ENCODE measurements at places on chromosomes 6 and 20.

- no peak for DNase-seq
Measured at GRCh38 chr6:128167552-128167951, 266.7 kb upstream of the THEMIS start.

DNA sequence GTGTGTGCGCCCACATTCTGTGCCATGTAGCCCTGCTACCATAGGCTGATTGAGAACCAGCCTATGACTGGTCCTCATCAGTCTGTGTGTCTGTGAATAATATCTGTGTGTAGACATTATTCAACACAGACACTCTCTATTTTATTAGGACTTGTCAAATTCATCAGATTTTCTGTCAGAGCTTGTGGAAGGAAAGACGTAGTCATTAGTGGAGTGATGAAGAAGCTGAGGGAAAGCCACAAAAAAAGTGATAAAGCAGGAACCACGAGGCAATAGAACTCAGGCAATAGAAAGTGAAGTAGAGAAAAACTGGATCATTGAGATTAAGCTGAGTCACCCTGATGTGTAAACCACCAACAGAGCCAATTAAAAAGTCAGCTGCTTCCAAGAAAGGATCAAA, 122.2 kb upstream of the MARCKS start:
- peak; percentile 1 for DNase-seq

GRCh38 chr20:31708736-31709534, 13.7 kb downstream of the BCL2L1 start:
- no peak for DNase-seq

DNA sequence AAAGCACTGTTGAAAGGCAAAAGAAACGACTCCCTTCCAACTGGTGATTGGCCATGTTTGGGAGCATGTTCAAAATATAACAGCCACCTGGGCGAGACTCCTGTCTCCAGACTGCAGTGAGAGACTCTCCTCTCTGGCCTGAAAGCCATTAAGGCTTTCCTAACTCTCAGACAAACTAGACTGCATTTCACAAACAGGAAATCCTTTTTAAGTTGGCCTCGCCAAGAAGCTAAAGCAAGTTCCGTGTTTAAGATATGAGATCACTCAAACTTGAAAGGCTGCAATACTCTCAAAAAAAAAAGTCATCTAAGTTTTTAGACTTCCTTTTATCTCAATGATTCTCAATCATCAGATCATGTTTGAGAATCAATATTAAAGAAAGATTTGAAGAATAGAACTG, 117.0 kb downstream of the TFAP2A start:
- no peak for DNase-seq

- no peak for DNase-seq
Measured at GRCh38 chr20:63402181-63402859, 41.2 kb upstream of the CHRNA4 start.

DNA sequence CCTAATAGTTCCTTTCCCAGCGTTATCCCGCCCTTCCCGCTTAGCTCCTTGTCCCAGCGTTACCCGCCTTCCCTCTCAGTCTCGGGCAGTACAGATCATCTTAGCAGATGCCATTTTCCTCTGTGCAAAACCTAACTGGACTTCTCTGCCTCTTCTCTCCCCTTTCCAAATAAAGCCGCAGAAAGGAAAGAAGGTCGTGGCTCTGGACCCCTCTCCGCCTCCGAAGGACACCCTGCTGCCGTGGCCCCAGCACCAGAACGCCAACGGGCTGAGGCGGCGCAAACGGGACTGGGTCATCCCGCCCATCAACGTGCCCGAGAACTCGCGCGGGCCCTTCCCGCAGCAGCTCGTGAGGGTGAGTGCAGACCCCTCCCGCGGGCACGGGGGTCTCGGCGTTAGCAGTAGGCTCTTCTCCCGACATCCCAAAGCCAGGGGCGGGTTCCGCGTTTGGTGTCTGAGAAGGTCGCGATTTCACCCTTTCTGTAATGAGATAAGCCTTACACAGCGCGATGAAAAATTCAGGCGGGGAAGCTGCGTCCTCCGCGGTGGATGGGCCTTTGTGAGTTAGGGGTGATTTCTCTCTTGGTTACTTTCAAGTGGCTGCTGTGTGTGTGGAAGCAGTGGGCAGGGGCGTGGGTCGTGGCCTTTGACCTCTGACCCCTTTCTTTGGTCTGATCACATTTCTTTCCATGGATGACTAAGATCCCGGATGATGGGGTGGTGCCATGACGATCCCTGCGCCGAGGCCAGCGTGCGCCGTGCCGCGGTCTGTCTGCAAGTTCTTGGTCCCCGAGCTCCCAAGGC, 292.7 kb downstream of the TAF4 start:
- DNase-seq: no peak

GRCh38 chr6:142945446-142946180, 637 bp upstream of the HIVEP2 start:
- peak; percentile 39 for DNase-seq

DNA sequence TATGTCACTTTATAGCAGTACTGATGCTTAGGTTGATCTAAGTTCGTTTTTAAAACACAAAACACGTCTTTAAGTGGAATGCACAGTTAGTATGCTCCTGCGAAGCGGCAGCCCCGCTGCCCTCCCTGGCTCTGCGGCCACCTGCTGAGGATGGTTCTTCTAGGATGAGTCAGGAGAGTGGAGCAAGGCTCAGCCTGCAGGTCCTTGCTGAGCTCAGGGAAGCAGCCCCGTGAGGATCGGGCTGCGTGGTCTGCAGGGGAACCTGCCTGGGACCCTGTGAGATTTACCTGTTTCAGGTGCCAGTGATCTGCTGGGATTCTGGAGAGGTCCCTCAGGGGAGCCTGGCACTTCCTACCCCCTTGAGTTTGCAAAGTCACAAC, 57.5 kb downstream of the SYNJ2 start:
- no peak for DNase-seq

DNA sequence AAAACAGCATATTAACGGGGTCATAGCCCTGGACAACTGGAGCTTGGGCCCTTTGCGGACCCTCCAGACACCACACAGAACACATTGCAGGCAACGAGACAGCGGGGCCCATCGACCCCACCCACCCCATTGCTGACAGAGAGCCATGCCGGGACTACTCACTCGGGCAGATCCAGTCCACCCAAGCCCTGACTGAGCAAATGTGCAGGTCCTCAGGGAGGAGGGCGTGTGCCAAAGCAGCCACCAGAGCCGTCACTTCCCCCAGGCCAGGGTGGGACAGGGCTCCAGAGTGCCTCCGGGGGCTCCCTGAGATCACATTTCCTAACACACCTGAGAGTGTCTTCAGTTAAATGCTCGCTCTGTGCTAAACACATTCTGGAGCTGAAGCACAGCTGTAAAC, 114.9 kb downstream of the CDH4 start:
- DNase-seq: no peak

GRCh38 chr6:20840675-20841074, 306.4 kb downstream of the CDKAL1 start:
- peak; percentile 12 for DNase-seq

DNA sequence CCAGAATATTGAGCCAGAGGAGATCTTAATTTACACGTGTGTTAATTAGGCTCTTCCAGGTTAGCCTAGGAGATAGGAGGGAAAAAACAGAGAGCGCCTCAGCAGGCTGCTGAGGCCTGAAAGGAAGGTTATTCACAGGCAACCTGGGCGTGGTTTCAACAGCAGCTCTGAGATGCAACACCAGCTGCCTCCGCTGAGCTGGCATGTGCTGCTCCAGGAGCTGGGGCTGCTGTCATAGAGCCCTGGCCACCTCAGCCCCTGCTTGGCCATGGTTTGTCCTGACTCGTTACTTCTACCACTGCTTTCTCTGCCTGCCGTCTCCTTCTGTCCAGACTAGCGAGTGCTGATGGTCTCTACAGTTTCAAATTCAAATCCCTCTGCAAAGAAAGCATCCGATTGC, 32.4 kb upstream of the RPP40 start:
- DNase-seq: no peak

DNA sequence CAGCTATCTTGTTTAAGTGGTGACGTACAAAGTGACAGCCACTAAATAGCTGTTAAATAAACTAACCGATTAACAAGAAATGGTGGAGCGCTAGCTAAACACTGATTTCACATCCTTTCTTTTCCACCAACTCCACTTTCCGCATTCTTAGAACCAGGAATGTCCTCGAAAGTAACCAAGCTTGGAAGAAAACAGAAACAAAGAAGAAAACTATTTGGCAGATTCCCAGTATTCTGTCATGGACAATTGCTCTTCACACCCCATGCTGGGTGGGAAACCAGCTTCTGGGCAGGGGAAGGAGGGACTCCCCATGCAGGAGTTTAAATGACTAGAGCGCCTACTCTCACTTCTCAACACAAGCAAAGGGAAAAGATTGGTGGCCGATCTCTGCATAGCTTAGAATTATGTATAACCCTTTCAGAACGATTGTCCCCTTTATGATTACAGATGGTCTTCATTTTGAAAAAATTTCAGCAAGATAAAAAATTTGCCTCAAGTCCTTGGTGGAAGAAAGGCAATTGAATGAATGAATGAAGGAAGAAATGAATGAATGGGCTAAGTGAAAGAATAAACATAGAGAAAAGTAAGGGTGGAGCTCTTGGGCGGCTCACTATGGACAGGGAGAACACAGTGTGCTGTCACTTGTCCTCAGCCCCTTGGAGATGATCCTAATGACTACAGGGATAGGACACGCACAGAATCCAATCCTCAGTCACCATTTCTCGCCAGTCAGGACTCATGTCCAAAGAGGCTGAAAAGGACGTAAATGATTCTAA, 148.7 kb upstream of the NEDD9 start:
- DNase-seq: no peak

- no peak for DNase-seq
Measured at GRCh38 chr6:75206576-75207342, 906 bp upstream of the COL12A1 start.

DNA sequence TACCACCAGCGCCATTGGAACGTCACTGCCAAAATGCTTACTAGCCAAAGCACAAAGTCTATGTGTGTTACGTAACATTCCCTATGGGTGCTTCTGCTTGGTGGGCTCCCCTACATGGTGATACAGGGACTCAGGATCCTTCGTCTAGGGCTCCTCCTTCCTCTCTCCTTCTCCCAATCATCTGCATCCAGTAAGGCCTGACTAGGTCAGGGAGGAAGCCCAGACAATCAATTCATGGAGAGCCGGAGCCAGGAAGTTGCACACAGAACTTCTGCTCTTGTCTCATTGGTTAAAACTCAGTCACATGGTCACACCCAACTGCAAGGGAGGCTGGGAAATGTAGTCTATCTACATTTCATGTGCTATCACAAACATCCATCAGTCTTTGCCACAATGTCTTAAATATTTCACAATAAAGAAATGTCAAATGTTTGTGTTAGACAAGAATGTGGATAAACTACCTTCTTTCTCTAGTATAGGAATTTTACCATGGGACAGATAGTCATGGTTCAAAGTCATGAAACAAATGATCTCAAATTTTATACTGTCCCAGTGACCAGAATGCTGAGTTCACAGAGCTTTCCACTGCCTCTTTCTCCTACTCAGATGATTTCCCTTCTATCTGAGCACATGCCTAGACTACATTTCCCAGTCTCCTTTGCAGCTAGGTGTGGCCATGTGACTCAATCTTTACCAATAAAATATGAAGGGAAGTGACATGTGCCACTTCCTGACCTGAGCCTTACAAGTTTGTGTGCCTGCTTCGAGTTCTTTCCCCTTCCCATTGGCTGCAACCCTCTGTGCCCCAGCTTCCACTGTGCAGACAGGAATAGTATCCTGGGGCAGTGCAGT, 9.3 kb upstream of the KCNK15 start:
- peak; percentile 67 for DNase-seq

- DNase-seq: no peak
Measured at GRCh38 chr6:25010176-25010575, 74.4 kb upstream of the RIPOR2 start.

DNA sequence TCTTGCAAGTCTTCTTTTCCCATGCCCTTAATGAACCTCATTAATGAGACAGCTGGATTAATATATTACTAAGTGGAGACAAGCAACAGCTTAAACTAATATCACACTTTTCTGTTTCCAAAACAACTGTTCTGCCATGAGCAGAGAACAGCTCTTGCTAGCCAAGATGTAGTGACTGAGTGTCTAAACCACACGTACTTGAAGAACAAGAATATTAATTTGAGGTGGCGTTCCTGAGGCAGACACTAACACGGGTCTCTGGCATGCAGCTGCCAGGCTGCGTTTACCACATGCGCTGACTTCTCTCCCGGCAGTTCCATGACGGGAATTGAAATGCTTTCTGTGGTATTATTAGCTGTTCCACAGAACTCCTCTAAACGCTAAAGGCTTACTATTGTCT, 80.6 kb downstream of the FNDC1 start:
- no peak for DNase-seq

DNA sequence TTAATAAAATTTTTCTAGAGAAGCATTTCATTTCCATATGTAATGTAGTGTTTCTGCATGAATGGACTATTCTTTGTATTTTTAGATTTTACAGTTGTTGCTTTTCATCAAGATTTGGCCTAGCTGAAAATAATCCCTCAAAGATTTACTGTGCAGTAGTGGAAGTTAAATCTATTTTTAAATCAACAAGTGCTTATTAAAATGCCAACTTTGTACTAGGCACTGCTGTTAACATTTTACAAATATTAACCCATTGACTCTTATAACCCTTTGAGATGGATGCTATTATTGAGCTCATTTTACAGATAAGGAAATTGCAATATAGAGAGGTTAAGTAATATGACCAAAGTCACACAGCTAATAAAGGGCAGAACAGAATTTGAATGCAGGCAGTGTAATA, 274.5 kb downstream of the NKAIN2 start:
- DNase-seq: no peak

- DNase-seq: no peak
Measured at GRCh38 chr20:21234324-21234723, 68.8 kb upstream of the XRN2 start.

GRCh38 chr20:57396212-57396983, 5.2 kb downstream of the RBM38 start:
- no peak for DNase-seq

DNA sequence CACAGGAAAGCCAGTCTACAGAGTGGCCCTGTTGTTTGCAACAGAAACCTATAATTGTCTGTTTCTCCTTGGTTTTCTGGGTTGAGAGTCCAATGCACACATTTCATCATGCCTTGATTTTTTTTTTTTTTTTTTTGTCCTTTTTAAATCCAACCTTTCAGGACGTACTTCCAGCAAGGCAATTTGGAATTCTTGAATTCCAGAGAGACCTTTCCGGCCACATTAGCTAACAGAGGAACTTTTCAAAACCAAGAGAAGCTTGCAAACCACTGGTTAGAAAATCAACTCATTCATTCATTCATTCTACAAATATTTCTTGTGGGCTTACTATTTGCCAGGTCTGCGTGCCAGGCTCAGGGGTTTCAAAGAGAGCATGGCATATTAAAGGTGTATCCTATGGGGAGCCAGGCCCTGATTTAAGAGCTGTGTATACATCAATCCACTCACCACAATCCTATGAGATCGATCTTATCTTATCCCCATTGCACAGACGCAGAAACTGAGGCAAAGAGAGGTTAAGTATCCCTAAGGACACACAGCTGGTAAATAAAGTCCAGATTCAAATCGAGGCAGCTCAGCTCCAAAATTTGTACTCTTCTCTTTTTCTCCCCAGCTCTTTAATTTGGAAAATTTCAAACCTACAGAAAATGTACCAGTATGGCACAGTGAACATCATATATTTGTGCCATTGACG, 43.0 kb downstream of the EYA2 start:
- DNase-seq: no peak

Measured in activated CD4-positive, alpha-beta T cell treated with anti-CD3 and anti-CD28 coated beads, Interleukin-2, amount 50 U/mL, for 16 hours (primary cell).